ENCODE measurements at places on chromosomes 7 and 10.

GRCh38 chr7:117796889-117797288 lies 76.4 kb downstream of the CTTNBP2 start:
- no peak for DNase-seq

DNA sequence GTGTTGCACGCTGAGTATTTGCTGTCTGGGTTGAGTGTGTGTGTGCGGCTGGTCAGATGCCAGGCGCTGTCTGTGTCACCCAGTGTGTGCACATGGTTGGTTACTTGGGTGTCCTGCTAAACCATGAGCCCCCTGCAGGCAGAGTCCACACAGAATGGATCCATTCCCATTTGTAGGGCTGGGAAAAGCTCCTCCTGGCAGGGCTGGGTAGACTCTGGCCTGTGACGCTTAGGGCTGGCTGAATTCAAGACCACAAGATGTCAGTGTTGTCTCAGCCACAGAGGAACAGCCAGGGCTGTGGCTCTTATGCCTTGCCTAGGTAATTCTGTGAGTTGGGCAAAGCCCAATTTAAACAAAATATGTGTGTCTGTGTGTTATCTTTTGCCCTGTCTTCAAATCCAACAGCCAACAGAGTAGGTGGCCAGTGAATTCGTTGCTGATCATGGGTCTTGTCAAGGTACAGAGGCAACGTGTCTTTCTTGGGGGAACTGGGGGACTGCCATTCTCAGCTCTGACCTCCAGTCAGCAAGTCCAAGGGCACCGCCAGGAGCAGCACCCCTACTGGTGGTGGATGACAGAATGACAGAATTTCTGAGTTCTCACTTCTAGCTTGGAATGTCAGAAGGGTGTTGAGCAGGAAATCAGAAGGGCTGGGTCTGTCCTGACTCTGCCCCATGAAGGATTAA lies 285.1 kb downstream of the CCSER2 start:
- DNase-seq = peak; percentile 63

DNA sequence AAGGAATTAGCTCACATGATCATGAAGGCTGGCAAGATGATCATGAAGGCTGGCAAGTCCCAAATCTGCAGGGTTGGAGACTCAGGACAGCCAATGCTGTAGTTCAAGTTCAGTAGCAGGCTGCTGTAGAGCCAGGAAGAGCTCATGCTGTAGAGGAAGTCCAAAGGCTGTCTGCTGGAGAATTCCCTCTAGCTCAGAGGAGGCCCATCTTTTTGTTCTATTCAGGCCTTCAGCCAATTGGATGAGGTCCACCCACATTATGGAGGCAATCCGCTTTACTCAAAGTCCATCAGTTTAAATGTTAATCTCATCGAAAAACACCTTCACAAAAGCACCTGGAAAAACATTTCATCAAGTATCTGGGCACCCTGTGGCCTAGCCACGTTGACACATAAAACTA lies 24.8 kb upstream of the FAM171A1 start:
- DNase-seq = no peak

DNA sequence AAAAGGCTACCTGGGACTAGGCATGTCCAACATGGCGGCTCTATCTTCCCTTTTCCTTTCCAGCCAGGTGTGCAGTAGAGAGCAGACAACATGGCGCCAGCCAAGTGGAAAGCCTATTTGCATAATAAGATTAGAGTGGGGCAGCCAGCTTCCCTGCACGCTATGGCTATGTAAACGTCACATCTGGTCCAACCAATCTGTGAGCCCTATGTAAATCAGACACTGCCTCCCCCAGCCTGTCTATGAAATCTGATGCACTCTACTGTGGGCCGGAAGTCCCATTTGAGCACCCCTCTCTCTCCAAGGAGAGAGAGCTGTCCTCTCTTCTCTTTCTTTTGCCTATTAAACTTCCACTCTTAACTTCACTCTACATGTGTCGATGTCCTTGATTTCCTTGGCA lies 984.9 kb upstream of the AUTS2 start:
- DNase-seq = peak; percentile 12

GRCh38 chr7:49344556-49344955 lies 420.2 kb downstream of the CDC14C start:
- no peak for DNase-seq

- no peak for DNase-seq
Observed at GRCh38 chr10:112295853-112296830, 12.9 kb downstream of the TECTB start.

- no peak for DNase-seq
Observed at GRCh38 chr7:110534241-110534931, 556.5 kb upstream of the LRRN3 start.

DNA sequence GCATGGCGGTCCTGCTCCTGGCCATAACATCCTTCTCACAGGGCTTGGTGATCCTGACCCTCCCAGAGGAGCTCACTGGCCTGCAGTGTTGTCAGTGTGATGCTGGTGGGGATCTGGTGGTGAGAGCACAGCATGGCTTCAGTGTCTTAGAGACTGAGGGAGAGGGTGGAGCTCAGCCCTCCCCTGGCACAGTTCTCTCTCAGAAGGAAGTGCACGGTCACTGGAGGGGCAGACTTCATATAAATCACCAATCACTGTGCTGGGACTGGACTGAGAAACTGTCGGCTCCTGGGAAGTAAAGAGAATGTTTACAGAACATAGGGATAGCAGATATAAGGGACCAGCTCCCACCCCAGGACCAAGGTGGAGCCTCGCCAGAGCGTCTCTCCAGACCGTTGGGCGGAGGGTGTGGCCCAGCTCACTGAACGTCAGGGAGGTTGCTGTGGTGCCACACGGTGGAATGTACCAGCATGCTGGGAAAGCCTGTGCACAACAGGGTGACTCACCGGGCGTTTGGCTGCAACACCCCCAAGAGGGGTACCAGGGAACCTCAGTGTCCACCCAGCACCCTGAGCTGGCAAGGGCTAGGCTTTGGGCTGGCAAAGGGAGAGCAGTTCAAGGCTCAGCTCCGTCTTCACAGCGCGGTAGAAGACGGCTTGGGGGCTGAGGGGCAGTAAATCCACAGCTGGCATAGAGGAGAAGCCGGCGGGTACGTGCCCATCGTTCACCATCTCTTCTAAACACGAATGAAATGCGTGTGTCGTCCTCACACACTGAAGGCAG lies 8.8 kb upstream of the GET4 start:
- DNase-seq = no peak

- no peak for DNase-seq
Observed at GRCh38 chr7:127928852-127929251, 102.4 kb downstream of the LRRC4 start.

- DNase-seq = no peak
Observed at GRCh38 chr7:50212666-50213621, 91.6 kb upstream of the IKZF1 start.

DNA sequence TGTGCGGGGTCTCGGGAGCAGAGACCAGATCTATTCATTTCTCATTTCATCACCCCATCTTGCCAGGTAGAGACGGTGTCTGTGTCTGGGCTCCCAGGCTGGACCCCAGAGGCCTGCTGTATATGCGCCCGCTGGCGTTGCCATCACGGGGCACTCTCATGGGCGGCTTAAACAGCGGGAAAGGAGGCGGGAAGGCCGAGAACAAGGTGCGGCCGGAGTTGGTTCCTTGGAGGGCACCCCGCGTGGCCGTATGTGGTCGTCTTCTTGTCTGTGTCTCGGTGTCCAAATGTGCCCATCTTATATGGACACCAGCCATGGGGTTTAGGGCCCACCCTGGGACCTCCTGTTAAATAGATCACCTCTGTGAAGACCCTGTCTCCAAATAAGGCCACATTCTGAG lies 2.1 kb upstream of the CFAP46 start:
- no peak for DNase-seq

DNA sequence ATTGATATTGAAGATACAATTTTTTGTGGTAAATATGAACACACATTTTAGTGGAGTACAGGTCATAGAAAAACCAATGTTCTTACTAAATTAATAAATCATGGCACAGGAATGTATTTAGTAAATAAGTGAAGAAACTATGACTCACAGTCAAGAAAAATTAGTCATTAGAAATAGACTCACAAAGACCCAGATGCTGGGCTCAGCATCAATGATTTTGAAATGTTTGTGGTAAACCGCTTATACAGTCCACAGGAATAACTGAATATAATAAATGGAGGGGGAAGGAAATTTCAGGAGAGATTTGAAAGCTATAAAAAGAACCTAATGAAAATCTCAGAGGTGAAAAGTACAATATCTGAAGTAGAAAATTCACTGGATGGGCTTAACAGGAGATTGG lies 138.3 kb upstream of the ADCY1 start:
- no peak for DNase-seq

GRCh38 chr7:113705439-113705838 lies 213.4 kb downstream of the PPP1R3A start:
- DNase-seq = no peak

DNA sequence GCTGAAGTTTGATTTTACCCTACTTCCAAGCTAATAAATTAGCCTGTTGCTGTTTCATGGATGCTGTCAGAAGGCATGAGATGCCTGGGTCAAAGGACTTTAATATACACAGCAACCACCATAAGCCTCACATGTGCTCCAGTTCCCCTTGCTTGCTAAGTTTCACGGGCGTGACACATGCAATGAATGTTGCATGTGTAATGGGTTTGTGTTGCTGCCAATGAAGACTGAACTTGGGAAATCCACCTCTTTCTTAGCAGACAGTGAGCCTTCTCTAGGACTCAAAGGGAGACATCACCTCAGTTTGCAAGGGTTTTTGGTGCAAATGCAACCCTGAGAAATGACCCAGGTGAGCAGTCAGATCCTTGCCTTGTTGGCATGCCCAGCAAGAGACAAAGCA lies 505.5 kb upstream of the PODXL start:
- no peak for DNase-seq

- DNase-seq = no peak
Observed at GRCh38 chr7:139643951-139644585, 120.6 kb downstream of the CLEC2L start.

DNA sequence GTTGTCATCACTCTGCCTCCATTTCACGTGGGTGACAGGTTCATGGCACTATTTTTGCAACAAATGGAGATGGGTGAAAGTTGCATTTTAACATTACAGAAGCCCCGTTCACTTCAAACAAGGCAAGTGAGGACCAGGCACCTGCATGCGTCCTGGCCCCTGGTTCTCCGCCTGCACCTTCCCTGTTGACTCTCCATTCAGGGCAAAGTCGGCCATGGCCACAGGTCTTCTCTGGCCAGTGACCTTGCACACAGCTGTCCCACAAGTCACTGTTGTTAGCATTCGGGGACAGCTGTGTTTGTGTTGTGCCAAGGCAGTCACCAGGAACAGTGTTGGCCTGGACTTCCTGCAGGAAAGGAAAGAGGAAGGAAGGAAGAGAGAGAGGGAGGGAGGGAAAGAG lies 554.9 kb downstream of the TCERG1L start:
- no peak for DNase-seq

- DNase-seq = no peak
Observed at GRCh38 chr7:37013771-37014170, 289.5 kb upstream of the AOAH start.

- no peak for DNase-seq
Observed at GRCh38 chr7:31363051-31363450, 22.5 kb upstream of the NEUROD6 start.

- no peak for DNase-seq
Observed at GRCh38 chr7:33807779-33808482, 97.4 kb upstream of the BMPER start.

DNA sequence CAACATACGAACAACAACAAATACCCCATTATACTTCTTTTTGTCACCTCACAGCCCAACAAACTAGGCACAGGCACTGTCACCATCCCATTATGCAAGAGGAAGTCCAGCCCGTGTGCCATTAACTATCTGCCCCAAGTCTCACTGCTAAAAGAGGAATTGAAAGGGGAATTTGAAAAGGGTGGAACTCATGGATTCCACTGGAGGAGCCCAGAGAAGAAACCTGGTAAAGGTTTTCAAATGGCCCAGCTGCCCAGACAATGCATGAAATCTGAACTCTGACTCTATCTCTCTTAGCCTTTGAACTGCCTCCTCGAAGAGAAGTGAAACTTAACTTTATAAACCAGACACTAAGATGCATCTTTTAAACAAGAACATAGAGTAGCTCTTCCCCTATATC lies 130.0 kb downstream of the PLXNA4 start:
- no peak for DNase-seq

DNA sequence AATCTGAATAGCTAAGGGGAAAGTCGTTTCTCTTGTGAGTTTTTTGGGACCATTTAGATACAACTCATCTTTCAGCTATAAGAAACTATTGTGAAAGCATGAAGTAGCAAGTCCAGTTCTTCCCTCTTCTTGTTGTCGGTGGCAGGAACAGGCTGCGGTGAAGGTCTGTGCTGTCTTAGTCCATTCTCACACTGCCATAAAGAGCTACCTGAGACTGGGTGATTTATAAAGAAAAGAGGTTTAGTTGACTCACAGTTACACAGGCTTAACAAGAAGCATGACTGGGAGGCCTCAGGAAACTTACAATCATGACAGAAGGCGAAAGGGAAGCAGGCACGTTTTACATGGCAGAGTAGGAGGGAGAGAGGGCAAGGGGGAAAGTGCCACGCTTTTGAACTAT lies 261.8 kb downstream of the GATA3 start:
- no peak for DNase-seq

DNA sequence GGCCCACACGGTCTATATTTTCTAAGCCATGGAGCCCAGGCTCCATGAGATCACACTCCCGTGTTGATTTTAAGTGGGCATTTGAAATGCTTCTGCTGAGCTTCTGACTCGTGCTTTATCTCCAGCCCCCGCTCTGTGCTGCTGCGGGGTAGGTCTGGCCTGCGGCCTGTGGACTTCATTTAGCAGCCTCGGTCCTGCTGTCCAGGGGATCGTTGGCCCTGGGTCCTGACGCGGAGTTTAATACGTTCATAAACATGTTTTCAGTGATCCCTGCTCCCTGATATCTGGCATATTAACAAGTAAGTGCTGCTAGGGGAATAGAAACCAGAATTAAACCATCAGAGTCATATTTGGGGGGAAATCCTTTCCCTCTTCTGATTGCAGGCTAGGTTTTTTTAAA lies 540.3 kb upstream of the MGMT start:
- no peak for DNase-seq

- no peak for DNase-seq
Observed at GRCh38 chr7:75992083-75992755, 2.2 kb downstream of the TMEM120A start.

DNA sequence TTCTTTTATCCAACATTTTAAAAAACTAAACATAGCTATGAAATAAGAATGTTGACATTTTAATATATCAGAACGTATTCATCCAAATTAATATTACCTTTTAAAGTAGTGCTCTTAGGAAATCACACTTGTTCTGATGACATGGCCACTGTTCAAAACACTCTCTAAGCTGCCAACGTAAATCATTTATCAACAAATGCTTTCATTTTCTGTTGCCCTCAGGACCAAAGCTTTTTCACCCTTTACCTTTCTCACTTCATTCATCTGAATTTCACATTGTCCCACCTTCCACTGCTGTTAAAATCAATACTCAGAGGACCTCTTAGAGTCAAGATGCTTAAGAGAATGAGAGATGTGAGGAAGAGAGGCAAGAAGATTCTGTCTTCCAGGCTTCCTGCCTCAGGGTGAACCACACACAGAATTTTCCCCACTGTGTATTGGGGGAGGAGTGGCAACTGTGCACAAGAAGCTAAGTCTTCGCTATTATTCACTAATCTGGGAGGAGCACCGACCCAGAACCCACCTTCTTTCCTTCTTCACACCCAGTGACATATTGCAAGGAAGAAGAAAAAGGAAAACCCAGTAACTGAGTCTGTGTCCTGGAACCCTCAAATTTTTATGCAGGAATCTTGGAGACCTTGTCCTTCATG lies 21.0 kb downstream of the HIBADH start:
- DNase-seq = no peak

GRCh38 chr7:139898483-139898882 lies 69.4 kb downstream of the TBXAS1 start:
- DNase-seq = no peak
